HFFc6 (cell line): ENCODE measurements at places on chromosomes 2 and 18.

- DNase-seq: peak; percentile 46
- peaks cover 27% of the 10 kb centered on the region for H3K4me1 ChIP-seq
- peaks cover 7% of the 10 kb centered on the region; the same call in 1 of the 2 replicates for H3K36me3 ChIP-seq
- peaks cover 3% of the 10 kb centered on the region for H3K27me3 ChIP-seq
- peak overlapping the region; percentile 62 for H3K4me3 ChIP-seq
These were observed 891 bp upstream of the KHK start for GRCh38 chr2:27085673-27086089.

GRCh38 chr2:71716697-71717624 is 263.6 kb downstream of the DYSF start:
- peak; percentile 88 for DNase-seq
- H3K27ac ChIP-seq: peak overlapping the region; percentile 53; the same call in 1 of the 2 replicates
- peaks cover 4% of the 10 kb centered on the region; the same call in 1 of the 2 replicates for H3K27me3 ChIP-seq
- no peaks in the 10 kb centered on the region; the same call in 1 of the 2 replicates for H3K36me3 ChIP-seq
- peak overlapping the region; percentile 59; the same call in 1 of the 2 replicates for H3K4me3 ChIP-seq
- H3K4me1 ChIP-seq: peaks cover 56% of the 10 kb centered on the region; the same call in 1 of the 2 replicates

GRCh38 chr2:20065885-20066602 is 14.6 kb upstream of the LAPTM4A start:
- H3K27ac ChIP-seq: no peak overlapping the region
- peaks cover 33% of the 10 kb centered on the region for H3K36me3 ChIP-seq
- H3K27me3 ChIP-seq: peaks cover 2% of the 10 kb centered on the region; the same call in 1 of the 2 replicates
- H3K4me3 ChIP-seq: no peak overlapping the region
- peak; percentile 48 for DNase-seq

DNA sequence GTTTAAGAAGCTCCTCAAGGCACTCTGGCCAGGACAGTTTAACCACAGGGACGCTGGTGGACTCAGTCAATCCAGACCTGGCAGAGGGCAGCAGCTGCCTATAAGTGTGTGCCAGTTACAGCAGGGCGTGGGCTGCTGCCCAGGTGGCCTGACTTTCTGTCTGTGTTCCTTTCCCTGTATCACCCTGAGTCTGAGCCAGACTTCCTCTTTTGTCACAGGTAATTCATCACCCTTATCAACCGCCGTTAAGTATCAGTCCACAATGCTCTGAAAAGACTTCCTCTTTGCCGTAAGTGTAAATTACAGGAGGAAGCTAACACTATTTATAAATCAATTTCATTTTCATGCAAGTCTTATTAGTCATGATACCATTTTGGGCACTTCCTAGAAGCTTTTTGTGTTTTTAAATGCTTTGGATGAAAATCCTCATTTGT is 7.0 kb downstream of the LPIN1 start:
- no peak overlapping the region for H3K27ac ChIP-seq
- H3K4me1 ChIP-seq: peaks cover 53% of the 10 kb centered on the region
- peaks cover 17% of the 10 kb centered on the region; the same call in 1 of the 2 replicates for H3K36me3 ChIP-seq
- H3K4me3 ChIP-seq: peak overlapping the region; percentile 7; the same call in 1 of the 2 replicates
- no peak for DNase-seq

DNA sequence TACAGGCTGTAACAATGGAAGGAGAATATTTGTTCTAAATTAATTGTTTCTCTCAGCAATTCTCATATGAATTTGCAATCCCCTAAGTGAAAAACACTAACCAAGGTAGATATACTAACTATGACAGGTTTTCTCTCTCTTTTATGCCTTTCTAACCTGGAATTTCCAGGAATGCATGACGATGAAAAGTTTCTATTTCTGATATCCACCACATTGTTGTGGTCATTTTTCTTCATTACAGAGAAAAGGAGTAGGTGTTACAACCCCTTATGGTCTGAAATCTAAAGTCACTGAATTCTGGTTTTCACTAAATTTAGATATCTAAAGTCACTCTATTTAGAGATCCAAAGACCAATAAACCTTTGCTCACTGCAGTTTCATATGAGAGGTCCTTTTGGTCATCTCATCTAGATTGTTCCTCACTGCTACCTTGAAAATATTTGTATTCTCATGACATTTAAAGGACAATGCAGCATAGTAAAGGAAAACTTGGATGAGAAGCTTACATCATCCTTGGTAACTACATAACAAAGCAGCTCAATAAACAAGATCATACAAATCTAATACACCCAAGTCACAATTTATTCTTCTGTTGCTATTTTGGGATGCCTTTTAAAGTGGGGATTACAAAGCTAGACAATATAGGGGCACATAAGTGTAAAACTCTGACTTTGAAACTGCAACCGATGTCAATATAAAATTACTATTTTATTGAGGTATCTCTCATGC is 85.8 kb downstream of the TCF4 start:
- DNase-seq: no peak
- H3K36me3 ChIP-seq: peaks cover 18% of the 10 kb centered on the region
- H3K4me1 ChIP-seq: peaks cover 81% of the 10 kb centered on the region

- DNase-seq: no peak
- H3K4me1 ChIP-seq: no peaks in the 10 kb centered on the region; the same call in 1 of the 2 replicates
- H3K27me3 ChIP-seq: no peaks in the 10 kb centered on the region
- no peak overlapping the region for H3K27ac ChIP-seq
- no peak overlapping the region for H3K4me3 ChIP-seq
- H3K36me3 ChIP-seq: no peaks in the 10 kb centered on the region
These were observed 470.4 kb downstream of the IRS1 start for GRCh38 chr2:226329180-226329579.
